ENCODE measurements at places on chromosomes 12 and 14.

DNA sequence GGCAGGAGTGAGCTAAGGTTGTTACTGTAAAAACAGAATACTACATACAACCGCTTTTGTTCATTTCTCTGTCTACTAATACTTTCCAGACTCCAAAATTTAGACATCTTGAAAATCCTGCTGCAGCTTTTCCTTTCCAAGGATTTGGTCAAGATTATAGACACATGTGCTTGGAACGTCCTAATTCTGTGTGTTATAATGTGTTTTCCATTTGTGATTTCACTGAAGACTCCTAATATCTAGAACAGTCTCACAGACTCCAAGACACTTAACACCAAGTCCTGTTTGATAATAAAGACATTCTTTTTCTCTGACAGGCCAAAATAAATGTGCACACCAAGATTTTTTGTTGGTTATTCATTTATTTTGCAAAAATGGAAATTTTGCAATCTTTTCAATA is 41.8 kb upstream of the TMTC2 start:
- no peak for DNase-seq

GRCh38 chr14:55451398-55451797 is 11.0 kb upstream of the TBPL2 start:
- no peak for DNase-seq

- DNase-seq: no peak
Measured at GRCh38 chr12:88235183-88235833, 93.2 kb downstream of the TMTC3 start.

- DNase-seq: peak; percentile 35
Measured at GRCh38 chr14:49853572-49854375, 1.2 kb upstream of the NEMF start.

GRCh38 chr12:12870465-12870864 is 20.9 kb upstream of the GPRC5A start:
- no peak for DNase-seq

GRCh38 chr14:73696466-73697400 is 17.5 kb downstream of the PNMA1 start:
- DNase-seq: no peak

GRCh38 chr14:69289811-69290520 is 30.0 kb downstream of the GALNT16 start:
- DNase-seq: no peak

DNA sequence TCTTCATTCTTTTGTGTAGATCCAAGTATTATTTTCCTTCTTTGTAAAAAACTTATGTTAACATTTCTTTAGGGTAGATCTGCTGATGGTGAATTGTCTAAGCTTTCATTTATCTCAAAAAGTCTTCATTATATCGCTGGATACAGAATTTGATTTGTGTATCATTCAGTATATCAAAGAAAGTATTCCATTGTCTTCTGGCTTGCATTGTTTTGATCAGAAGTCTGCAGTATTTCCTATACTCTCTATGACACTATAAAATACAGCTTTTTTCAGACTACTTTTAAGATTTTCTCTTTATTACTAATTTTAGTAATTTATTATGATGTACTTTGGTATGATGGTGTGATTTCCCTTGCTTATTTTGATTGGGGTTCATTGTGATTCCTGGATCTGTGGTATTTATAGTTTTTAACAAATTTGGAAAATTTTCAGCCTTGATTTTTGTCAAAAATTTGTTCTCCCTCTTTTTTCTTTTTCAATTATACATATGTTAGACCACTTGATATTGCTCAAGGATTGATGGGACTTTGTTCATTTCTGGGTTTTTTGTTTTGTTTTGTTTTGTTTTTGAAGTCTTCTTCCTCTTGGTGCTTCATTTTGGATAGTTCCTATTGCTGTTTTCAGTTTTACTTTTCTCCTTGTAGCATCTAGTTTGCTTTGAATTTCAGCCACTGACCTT is 176.5 kb downstream of the ZFP36L1 start:
- DNase-seq: no peak

All from activated CD4-positive, alpha-beta T cell treated with anti-CD3 and anti-CD28 coated beads, Interleukin-2, amount 50 U/mL, for 24 hours (primary cell).